ENCODE measurements at places on chromosomes 5 and 9.

DNA sequence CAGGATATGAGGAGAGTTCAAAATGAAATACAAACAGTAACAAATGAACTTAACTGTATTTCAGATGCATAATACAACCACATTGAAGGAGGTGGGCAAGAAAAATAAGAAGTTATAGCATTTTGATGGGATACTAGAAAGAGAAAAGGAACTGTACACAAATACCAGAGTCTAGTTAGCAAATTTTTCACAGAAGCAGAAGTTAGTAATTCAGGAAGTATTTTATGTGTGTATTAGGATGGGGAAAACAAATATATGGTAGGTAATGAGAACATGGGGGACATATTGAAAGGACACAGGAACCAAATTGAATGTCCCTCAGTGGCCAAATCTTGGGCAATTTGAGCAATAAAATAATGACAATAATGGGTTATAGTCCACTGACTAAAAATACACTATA, 18.4 kb downstream of the GM2A start:
- DNase-seq = no peak

- no peak for DNase-seq
These were observed 260.6 kb upstream of the ANKRD55 start for GRCh38 chr5:56493766-56494165.

DNA sequence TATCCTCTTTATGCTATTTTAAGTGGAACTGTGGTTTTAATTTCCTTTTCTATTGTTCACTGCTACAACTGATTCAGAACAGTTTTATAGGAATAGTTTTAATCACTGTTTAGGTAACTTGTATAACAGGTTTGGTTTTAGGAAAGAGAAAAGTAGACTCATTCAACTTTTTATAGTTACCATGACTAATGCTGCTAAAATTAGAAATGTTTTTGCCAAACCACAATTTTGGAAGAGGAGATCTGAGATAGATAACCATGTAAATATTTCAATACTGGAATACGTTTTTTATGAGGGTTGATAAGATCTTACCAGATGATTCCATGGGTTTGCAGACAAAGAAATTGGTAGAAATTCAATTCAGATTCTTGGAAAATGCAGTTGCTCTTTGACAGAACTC, 404.6 kb upstream of the ARRDC3 start:
- DNase-seq = no peak

DNA sequence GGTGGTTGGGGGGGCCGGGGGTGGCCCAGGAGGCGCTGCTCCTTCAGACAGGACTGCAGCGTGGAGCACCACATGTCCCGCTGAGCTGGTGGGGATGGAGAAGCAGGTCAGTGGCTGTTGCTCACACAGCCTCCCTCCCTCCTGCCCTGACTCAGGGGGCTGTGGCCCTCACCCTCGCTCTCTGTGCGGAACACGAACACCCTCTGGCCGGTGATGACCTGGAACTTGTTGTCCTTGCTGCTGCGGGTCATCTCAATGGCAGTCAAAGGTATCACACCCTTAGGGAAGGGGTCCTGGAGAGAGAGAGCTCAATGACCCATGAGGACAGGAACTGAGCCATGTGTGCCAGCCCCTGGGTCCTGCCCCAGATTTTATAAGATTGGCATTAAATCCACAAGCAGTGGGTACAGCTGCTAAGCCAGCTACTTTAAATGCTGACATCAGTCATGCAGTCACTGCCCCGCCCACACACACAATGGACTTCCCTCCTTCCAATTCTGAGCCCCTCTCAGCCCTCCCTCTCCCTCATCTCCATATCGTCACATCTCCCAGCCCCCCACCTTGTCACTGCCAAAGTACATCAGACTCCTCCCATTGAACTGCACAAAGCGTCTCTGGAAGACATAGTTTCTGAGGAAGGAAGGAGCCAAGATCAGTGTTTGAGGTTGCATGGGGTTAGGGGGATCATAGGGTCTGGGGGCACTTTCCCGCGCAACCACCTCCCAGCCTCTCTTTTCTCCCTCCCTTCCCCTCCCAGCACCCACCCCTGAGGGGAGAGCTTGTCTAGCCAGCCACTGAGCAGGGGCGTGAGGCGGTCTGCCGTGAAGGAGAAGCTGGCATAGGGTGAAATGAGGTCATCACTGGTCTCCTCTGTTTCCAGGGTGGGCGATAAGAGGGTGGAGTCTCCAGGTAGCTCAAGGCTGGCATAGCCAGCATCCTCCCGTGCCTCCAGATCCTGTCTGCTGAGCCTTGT, 8.9 kb downstream of the ARAP3 start:
- no peak for DNase-seq

GRCh38 chr9:130406278-130406895, 38.4 kb upstream of the ASS1 start:
- DNase-seq = no peak

GRCh38 chr9:5714501-5715401, 85.8 kb downstream of the RIC1 start:
- DNase-seq = no peak

GRCh38 chr5:180670586-180671359, 21.4 kb upstream of the FLT4 start:
- peak; percentile 59 for DNase-seq

- no peak for DNase-seq
These were observed 1.2 kb upstream of the ADGRV1 start for GRCh38 chr5:90557391-90557790.

GRCh38 chr5:151779531-151780125, 7.9 kb downstream of the G3BP1 start:
- no peak for DNase-seq

DNA sequence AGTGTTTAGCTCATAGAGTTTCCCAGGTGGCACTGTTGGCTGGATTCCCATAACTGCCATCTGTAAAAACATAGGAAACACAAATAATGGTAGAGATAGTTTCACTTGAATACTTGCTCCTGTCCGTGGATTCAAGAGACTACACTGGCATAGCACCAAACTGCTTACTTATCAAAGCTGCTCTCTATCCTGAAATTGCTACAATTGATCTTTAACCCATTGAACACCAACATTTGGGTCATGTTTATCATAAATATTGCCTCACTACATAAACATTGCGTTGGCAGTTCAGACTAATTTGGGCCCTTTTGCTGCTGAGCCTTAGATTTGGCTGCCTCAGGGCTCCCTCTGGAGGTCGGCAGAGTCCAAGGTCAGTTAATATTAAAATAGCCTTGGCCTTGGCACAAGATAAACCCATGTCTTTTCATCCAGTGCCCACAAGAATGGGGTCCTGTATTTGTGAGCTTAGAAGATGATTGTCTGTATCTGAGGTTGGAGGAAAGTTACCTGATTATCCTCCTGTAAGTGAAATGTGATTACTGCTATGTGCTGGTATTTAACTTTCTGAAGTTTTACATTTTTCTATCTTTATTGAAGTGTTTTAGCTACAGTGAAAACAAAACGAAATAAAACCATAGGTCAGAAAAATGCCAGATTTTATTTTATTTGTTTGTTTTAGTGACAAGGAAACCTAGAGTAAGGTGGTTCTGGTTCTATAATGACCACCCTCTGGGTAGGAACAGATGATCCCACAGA, 4.0 kb upstream of the RANBP3L start:
- peak; percentile 12 for DNase-seq

GRCh38 chr5:136679233-136679632, 313.9 kb upstream of the TRPC7 start:
- DNase-seq = no peak

GRCh38 chr5:96275051-96275450, 158.0 kb downstream of the PCSK1 start:
- no peak for DNase-seq

DNA sequence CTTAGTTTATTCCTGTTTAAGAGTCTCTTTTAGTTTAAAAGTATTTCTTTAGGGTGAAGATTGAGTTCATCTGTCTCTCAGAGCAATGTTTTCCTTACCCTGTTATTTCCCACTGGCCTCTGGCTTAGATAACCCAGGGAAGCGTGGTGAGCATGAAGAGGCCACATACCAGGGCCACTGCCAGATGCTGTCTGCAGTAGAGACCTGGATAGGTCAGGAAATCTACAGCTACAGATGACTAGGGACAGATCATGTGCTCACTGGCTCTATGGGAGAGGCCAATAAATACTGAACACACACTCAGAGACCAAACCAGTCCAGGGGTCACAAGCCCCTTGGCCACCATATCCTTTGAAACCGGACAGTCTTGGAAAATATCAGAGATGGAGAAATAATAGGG, 136.0 kb downstream of the CAMK4 start:
- DNase-seq = no peak

- DNase-seq = no peak
These were observed 30.2 kb upstream of the TBCA start for GRCh38 chr5:77806213-77806843.

DNA sequence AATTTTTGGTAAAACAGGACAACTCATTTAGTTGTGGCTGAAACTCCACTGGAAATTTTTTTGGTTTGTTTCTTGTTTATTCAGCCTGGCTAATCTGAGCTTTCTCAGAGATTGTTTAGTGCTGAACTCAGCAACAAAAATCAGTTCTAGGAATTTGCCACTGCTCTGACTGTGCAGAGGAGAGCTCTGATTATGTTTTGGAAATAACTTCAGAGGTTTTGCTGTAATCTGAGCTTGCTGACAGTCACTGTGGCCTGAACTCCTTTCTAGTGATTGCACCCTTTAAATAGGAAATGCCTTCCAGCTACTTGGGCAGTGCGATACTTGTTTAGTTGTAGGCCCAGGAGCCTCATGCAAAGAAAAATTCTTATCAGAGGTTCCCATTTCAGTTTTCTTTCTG, 60.2 kb downstream of the OSTF1 start:
- no peak for DNase-seq

GRCh38 chr9:36011379-36011778, 25.3 kb upstream of the RECK start:
- no peak for DNase-seq

DNA sequence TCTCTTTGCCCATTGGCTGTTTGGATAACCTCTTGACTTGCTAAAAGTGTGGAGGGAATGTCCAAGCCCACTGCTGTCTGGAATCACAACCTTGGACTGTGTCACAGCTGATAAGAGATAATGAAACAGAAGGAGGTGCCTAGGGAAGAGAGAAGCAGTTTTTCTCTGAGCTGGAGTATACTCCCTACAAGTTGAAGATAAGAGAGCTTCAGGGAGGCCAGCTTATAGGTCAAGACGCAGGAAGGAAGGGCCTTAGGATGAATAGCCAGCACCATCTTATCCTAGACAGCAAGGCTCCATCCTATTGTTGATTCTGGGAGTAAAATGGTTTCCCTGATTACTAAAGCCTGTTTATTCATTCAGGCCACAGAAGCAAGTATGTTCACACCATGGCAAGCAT, 244.7 kb downstream of the NPR3 start:
- DNase-seq = no peak

DNA sequence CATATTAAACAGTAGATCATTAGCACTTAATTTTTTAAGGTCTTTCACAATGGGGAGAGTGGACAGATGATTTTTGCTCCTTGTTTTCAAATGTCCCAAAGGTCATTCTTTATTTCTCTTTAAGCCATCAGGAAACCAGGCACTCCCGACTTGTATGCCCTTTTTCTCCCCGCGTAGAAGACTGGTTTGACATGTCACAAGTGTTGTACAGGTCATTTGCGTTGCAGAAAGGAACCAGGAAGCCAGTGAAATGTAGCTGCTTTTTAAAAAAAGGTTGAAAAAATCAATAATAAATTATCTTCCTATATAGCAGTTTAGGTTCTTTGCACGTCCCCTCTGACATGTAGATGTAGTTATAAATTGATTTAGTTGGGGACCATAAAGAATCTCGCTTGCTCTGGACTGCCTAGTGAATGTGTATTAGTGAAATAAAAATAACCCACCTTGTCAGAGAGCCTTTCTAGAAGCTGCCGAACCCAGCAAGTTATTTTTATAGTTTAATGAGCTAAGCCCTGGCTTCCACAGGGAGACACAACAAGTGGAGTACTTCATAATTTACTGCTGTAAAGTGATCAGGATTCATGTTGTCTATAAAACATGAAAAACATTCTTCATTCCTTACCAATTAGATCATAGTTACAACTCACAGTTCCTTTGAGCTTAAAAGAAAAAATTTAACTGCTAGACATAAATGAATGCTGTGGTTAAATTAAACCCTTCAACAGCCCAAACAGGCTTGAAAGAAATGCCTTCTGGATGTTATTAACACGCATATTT, 404.6 kb downstream of the CSNK1G3 start:
- DNase-seq = no peak

DNA sequence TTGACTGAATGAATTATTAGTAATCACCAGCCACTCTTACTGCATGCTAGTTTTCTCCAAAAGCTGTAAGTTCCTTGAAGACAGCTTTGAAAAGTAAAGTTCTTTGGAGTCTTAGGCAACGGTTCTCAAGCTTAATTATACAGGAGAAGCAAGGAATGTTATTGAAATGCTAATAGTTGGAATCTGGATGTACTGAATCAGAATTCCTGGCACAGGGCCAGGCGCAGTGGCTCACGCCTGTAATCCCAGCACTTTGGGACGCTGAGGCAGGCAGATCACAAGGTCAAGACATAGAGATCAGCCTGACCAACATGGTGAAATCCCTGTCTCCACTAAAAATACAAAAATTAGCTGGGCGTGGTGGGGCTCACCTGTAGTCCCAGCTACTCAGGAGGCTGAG, 33.4 kb downstream of the GRIA1 start:
- DNase-seq = no peak

DNA sequence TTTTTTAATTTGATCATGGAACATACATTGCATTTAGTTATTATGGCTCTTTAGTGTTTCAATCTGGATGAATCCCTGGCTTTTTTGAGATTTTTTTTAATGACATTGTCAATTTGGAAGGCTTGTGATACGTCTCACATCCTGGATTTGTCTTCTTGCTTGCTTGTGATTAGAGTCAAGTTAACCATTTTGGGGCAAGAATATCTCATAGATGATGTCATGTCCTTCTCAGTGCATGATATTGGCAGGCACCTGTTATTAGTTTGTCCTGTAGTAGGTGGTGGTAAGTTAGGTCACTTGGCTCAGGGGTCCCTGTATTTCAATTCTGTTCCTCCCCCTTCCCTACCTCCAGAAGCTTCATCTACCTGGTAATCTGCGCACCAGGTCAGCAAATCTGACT, 3.3 kb downstream of the PSD2 start:
- no peak for DNase-seq

- no peak for DNase-seq
These were observed 13.1 kb downstream of the RPS23 start for GRCh38 chr5:82265047-82265446.

DNA sequence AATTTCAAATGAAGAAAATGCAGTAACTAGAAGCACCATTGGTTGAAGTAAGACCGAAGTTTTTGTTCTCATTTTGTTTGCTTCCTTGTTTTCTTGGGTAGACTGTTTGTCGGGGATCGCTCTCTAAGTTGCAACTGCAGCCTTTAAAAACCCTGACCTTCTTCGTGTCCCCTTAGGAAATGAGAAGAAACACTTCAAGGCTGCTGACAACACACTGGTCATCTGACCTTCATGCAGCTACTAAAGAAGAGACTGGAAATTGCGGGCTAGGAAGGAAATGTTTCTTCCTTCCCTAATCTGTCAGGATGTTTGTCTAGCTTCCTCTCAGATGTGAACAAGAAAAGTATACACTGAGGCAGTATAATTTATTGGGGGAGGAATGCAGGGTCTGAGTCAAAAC, 50.7 kb upstream of the CHSY3 start:
- DNase-seq = no peak

All from stimulated activated naive CD8-positive, alpha-beta T cell treated with anti-CD3 and anti-CD28 coated beads, Interleukin-15, Interleukin-2, amounts not matched to agents 100 U/mL and 50 U/mL, for 24 hours (primary cell).